Activated naive CD8-positive, alpha-beta T cell treated with anti-CD3 and anti-CD28 coated beads, Interleukin-2, amount 50 U/mL, for 16 hours (primary cell): ENCODE measurements at places on chromosomes 11 and 22.

GRCh38 chr11:35507688-35508087 is 17.7 kb downstream of the PAMR1 start:
- DNase-seq = no peak

- no peak for DNase-seq
Measured at GRCh38 chr11:75762885-75763284, 5.7 kb upstream of the DGAT2 start.

GRCh38 chr11:64395545-64396078 is 36.6 kb downstream of the RPS6KA4 start:
- DNase-seq = no peak

DNA sequence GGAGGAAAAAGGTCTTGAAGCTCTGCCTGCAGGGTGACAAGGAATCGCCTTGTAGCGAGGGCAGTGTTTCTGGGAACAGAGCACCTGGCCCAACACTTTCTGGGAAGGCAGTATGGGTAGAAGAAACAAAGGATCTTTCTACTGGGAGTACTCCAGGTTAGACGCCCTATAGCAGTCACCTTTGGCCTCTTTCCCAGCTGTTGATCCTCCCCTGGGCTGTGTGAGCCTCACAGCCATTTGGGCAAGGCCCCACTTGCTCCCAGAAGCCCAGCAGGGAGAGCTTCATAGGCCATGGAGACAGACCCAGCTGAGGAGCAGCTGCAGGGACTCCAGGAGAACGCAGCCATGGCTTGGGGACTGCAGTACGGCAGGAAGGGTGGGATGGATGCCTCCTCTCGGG is 1.2 kb downstream of the SLCO2B1 start:
- DNase-seq = no peak

DNA sequence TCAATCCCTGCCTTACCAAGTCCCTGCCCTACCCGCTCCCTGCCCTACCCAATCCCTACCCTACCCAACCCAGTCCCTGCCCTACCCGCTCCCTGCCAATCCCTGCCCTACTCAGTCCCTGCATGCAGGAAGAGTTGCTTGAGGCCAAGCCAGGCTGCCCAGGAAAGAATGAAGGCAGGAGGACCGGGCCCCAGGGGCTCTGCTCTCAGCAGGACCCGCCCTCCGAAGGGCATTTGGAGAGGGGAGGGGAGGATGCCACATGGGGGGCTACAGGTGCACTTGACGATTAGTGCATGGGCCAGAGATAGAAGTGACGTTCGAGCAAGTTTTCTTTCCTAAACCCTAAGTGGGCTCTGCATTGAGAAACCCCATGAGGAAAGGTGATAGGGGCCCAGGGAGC is 581.2 kb downstream of the TBC1D22A start:
- DNase-seq = no peak
